A549 treated with CORT108297 at 1 μM for 4 hours (cell line): ENCODE measurements at places on chromosomes 1 and 21. TPM values are rescaled to one million over a fixed set of nuclear protein-coding genes. Genes with fewer than 3 reads are reported as not detected.

Gene PLEKHG5
- total RNA-seq = 2.4 to 4.5 TPM (median 3.2 TPM) in 5 replicates

Gene TSSK3
- total RNA-seq = 0.07 to 0.11 TPM in 2 of 5 replicates, not detected in the others

Gene GPR25
- not detected in 5 replicates for total RNA-seq

Gene CFHR2
- not detected in 5 replicates for total RNA-seq

Gene TTC39A
- 0.96 to 2.2 TPM (median 1.1 TPM) in 5 replicates for total RNA-seq

Gene TCHHL1
- not detected in 5 replicates for total RNA-seq

Gene LCE1A
- total RNA-seq = not detected in 5 replicates

Gene C1orf56
- total RNA-seq = 5.8 to 8.9 TPM (median 7.1 TPM) in 5 replicates

Gene MIXL1
- total RNA-seq = 0.04 to 0.18 TPM (median 0.09 TPM) in 5 replicates

Gene NCAM2
- total RNA-seq = not detected in 5 replicates

Gene AVPR1B
- total RNA-seq = not detected in 5 replicates

Gene PROK1
- total RNA-seq = not detected in 5 replicates

Gene PCAT6
- 2.8 to 4.8 TPM (median 3.7 TPM) in 5 replicates for total RNA-seq

Gene CAP1
- total RNA-seq = 199 to 287 TPM (median 219 TPM) in 5 replicates

Gene B4GALT2
- 46.6 to 71.8 TPM (median 68.6 TPM) in 5 replicates for total RNA-seq

Gene UBE2U
- total RNA-seq = not detected in 5 replicates

Gene TRIM17
- not detected in 5 replicates for total RNA-seq

Gene LCE3D
- 0.44 to 1.3 TPM (median 0.64 TPM) in 5 replicates for total RNA-seq

Gene ZNF593
- total RNA-seq = 48.0 to 76.8 TPM (median 69.5 TPM) in 5 replicates

Gene USP21
- 19.0 to 27.5 TPM (median 25.0 TPM) in 5 replicates for total RNA-seq

Gene LIN28A
- total RNA-seq = 0.03 TPM in 1 of 5 replicates, not detected in the others

Gene CD34
- not detected in 5 replicates for total RNA-seq

Gene TMEM79
- total RNA-seq = 6.8 to 10.2 TPM (median 8.9 TPM) in 5 replicates

Gene AHCYL1
- 47.2 to 54.9 TPM (median 50.7 TPM) in 5 replicates for total RNA-seq

Gene BCAS2
- total RNA-seq = 26.2 to 29.7 TPM (median 27.7 TPM) in 5 replicates

Gene TMOD4
- total RNA-seq = 0.30 to 0.46 TPM (median 0.35 TPM) in 4 of 5 replicates, not detected in the other

Gene NOTCH2
- total RNA-seq = 18.6 to 31.1 TPM (median 25.7 TPM) in 5 replicates

Gene HTR6
- total RNA-seq = 0.10 to 0.15 TPM (median 0.10 TPM) in 5 replicates

Gene ACTL8
- 1.2 to 2.0 TPM (median 1.5 TPM) in 5 replicates for total RNA-seq

Gene ZNF670
- 3.1 to 4.4 TPM (median 3.4 TPM) in 5 replicates for total RNA-seq

Gene PPM1J
- 0.82 to 1.5 TPM (median 1.2 TPM) in 5 replicates for total RNA-seq

Gene PPIAL4G
- not detected in 5 replicates for total RNA-seq

Gene SPRR2E
- total RNA-seq = not detected in 5 replicates

Gene TMIGD3
- not detected in 5 replicates for total RNA-seq
